ENCODE measurements at places on chromosomes 1 and 21. TPM values are rescaled to one million over a fixed set of nuclear protein-coding genes. Genes with fewer than 3 reads are reported as not detected.

DNA sequence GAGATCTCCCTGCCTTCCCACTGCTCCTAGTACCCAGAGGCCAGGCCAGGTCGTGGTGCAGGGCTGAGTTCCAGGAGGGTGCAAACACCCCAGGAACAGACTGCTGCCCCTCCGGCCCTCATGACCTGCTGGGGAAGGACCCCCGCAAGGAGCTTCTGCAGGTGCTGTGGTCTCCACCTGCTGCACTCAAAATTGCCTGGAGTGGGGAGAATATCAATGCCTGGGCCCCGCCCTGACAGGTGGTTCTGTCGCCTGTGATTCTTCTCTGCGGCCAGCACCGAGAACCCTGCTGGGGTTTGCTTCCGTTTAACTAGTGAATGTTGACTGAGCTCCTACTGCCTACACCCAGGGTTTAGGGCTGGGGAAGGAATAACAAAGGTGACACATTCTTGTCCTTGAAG lies 2.1 kb upstream of the TFF3 start:
- H3K4me1 ChIP-seq = peaks cover 5% of the 10 kb centered on the region
- H3K27me3 ChIP-seq = no peaks in the 10 kb centered on the region
- H3K36me3 ChIP-seq = no peaks in the 10 kb centered on the region
- DNase-seq = no peak
- H3K4me3 ChIP-seq = no peak overlapping the region

PIGP gene
- total RNA-seq = 23.7 TPM

DNA sequence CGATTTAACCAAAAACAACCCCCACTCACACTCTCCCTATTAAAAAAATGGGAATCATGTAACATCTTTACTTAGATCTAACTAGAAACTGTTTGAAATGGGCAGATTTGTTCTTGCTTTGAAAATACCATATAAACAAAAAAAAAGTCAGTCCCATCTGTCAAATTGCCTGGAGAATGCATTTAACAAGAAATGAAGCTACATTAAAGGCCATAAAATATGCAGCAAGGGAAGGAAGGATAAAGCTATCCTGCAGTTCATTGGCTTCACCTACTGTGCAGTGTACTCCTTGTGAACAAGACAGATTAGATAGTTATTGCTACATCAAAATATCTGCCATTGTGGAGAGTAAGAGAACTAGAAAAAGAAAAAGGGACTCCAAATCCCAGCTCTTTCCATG lies 160.5 kb downstream of the LRRC7 start:
- H3K27me3 ChIP-seq = no peaks in the 10 kb centered on the region
- DNase-seq = no peak
- no peaks in the 10 kb centered on the region for H3K36me3 ChIP-seq
- no peaks in the 10 kb centered on the region for H3K4me1 ChIP-seq
- H3K4me3 ChIP-seq = no peak overlapping the region

- no peak for DNase-seq
- no peak overlapping the region for H3K4me3 ChIP-seq
- peaks cover 2% of the 10 kb centered on the region for H3K27me3 ChIP-seq
- H3K27ac ChIP-seq = no peak overlapping the region
- no peaks in the 10 kb centered on the region for H3K36me3 ChIP-seq
Measured at GRCh38 chr1:63248216-63248615, 74.2 kb upstream of the FOXD3 start.

HPCA gene
- total RNA-seq = 0.62 TPM

GRCh38 chr1:108505763-108506070 lies 54.2 kb upstream of the EEIG2 start:
- DNase-seq = no peak
- H3K36me3 ChIP-seq = peaks cover 8% of the 10 kb centered on the region
- peaks cover 34% of the 10 kb centered on the region for H3K27me3 ChIP-seq
- H3K4me3 ChIP-seq = no peak overlapping the region
- peaks cover 2% of the 10 kb centered on the region for H3K4me1 ChIP-seq

- H3K27me3 ChIP-seq = no peaks in the 10 kb centered on the region
- H3K36me3 ChIP-seq = no peaks in the 10 kb centered on the region
- no peaks in the 10 kb centered on the region for H3K4me1 ChIP-seq
- H3K27ac ChIP-seq = no peak overlapping the region
- no peak overlapping the region for H3K4me3 ChIP-seq
Measured at GRCh38 chr21:16942703-16943102, 570.1 kb upstream of the CXADR start.

Data from activated T-helper 2 cell treated with anti-CD3 and anti-CD28 coated beads, Interferon-gamma antibody, Interleukin-2, Interleukin-4, amounts not matched to agents 10 μg/mL and 5 μg/mL and 100 μg/mL, durations not matched to agents 14 hours and 24 hours and 36 hours (primary cell).